Cortex of kidney (tissue), 1 donor: ENCODE measurements at places on chromosomes 12 and 14.

GRCh38 chr12:82533341-82533740, 153.4 kb upstream of the TMTC2 start:
- DNase-seq, result no peak

DNA sequence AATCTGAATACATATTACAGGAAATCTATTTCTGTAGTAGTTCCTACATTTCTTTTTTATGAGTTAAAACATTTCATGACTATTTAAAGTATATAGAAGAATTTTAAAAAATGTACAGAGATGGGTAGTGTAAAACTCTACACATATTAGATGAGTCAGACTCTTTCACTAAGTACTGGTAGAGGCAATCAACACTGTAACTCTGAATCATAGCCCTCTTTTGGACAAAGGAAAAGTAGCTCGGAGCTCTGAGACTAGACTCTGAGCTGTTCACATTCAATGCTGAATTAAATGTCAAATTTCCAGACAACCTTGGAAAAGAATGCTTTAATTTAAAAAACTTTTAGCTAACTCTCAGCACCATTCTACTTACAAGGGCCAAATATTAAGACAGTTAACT, 3.4 kb downstream of the PTCSC3 start:
- DNase-seq, result no peak

DNA sequence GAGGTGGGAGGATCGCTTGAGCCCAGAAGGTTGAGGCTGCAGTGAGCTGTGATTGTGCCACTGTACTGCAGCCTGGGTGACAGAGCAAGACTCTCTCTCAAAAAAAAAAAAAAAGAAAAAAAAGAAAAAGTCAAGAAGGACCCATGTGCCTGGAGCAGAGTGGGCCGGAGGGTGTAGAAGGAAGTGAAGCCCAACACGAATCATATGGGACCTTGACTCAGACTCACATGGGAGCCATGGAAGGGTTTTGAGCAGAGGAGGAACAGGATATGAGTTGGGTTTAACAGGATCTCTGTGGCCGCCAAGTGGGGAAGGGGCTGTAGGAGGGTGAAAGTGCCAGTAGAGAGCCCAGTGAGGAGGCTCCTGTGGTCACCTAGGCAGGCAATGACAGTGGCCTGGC, 165.4 kb downstream of the PHETA1 start:
- no peak for DNase-seq

DNA sequence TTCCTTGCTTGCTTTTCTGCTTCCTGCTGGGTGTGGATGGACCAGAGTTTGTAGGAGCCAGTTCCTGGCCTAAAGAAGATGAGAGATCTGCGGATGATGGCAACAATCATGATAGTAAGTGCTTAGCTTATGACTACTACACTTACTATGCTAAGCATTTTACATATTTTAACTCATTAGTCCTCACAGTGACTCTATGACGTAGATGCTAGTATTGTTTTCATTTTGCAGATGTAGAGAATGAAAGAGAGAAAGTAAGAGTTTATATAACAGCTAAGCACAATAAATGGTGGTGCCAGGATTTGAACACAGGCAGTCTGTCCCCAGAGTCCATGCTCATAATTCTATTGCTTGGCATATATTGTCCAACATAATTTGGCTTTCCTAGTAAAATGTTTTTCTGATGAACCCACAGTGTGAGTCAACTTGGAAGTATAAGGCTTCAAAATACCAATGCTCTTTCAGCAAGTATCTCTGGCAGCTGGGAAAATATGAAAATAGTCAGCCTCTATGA, 363.2 kb upstream of the DDHD1 start:
- no peak for DNase-seq

- no peak for DNase-seq
These were observed 5.5 kb downstream of the HOXC10 start for GRCh38 chr12:53990311-53991076.

- DNase-seq, result no peak
These were observed 40.3 kb downstream of the SLC38A2 start for GRCh38 chr12:46332260-46332659.

DNA sequence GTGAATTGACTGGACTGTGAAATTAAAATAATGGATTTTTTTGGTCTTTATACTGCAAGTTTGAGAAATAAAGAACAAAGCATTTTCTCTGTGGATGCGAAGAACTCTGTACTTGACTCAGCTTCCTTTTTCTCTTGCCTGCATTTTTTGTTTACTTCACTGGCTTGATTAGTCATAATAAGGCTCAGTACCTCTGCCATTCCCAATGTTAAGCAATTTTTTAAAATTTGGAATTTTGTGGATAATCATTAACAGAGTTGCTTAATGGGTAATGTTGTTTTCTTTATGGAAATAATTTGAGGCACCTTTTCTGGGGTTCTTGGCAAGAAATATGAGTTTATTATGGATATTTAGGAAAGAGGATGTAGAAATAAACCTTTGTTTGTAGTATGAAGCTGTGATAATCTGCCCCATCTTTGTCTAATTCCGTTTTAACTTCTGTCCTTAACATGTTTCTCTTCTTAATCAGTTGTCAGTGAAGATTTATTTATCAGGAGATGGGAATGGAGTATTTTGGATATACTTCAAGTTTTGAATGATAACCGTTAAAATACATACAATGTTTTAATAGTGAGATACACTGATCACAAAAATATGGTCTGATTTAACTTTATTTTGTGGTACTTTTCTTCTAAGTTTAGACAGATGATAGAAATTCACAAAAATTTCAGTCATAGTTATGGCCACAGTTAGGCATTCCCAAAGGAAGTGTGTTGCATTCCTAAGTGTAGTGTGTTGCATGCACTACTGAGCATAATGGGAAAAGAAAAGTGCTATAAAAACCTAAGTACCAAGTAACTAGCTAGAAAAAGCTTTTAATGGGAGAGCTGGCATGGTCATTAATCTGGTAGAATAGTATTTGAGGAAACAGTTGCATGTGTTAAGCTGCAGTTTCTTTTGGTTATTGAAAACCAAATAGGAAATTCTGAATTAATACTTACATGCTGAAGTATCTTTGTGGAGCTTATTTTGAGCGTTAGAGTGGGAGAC, 27.7 kb downstream of the WNK1 start:
- no peak for DNase-seq

- no peak for DNase-seq
These were observed 82.0 kb upstream of the RASSF8 start for GRCh38 chr12:25876383-25877045.

- DNase-seq, result no peak
These were observed 26.6 kb downstream of the PPP2R5C start for GRCh38 chr14:101788016-101788635.

GRCh38 chr12:51512438-51512837, 78.6 kb upstream of the SCN8A start:
- no peak for DNase-seq

- no peak for DNase-seq
These were observed 34.8 kb downstream of the DUSP16 start for GRCh38 chr12:12527820-12528296.

DNA sequence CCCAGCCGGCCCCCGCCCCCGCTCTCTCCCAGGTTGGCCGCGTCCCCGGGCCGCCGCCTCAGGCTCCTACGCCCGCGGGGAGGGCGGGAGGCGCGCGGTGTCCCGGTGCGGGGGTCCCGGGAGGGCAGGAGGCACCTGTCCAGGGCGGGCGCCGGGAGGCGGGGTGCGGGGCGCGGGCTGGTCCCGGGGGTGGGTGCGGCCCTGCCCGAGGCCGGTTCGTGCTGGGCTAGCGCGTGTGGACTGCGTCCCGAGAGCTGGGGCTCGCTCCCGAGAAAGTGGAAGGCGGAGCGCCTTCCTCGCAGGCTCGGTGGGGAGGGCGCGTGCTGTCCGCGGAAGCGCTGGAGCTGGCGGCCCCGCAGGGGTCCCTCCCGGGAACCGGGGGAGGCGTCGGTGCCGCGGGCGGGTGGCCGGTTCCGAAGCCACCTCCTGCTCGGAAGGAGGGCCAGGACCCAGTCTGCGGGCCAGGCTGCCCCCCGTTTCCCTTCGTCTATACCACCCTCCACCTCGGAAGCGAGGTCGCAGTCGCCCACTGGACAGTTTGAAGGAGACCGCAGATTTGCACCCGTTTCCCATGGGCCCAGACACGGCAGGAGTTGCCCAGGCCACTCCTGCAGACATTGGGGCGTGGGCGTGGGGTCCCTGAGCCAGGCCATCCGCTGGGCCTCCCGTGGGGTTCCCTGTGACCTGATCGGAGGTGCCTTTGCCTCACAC, 636 bp downstream of the ZFYVE21 start:
- no peak for DNase-seq

DNA sequence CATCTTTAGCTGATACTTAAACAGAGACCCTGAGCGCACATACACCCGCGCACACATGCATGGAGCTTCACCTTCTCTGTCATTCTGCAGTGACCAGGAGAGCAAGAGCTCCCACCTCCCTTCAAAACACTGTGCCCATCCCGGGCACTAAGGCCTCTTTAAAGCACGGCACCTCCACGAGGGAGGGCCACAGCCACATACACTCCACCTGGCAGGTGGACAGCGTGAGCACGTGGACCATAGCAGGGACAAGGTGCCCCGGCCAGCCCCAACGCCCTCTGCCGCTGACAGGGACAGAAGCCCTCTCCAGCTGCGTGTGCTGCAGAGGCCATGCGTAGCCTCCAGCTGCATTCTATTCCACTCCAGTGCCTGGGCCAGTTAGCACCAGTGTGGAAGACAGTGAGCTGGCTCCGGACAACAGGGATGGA, 5.4 kb downstream of the GAPDH start:
- DNase-seq, result no peak

DNA sequence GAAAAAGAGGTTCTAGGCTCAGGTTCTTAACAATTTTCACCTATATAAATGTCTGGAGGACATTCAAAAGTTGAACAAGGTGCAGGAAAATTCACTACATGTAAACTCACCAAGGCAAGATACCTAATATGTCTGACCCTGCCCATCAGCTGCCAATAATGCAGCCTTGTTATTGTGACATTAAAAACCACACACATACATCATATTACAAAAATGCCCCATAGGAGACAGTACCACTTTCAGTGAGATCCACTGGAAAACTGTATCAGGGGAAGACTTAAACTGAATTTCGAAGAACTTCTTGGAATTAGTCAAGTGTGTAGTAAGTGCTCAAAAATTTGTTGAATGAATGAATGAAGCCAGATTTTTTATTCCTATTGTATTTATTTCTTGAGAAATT, 83.1 kb downstream of the KICS2 start:
- no peak for DNase-seq
